ENCODE measurements at places on chromosomes 3 and 15.

DNA sequence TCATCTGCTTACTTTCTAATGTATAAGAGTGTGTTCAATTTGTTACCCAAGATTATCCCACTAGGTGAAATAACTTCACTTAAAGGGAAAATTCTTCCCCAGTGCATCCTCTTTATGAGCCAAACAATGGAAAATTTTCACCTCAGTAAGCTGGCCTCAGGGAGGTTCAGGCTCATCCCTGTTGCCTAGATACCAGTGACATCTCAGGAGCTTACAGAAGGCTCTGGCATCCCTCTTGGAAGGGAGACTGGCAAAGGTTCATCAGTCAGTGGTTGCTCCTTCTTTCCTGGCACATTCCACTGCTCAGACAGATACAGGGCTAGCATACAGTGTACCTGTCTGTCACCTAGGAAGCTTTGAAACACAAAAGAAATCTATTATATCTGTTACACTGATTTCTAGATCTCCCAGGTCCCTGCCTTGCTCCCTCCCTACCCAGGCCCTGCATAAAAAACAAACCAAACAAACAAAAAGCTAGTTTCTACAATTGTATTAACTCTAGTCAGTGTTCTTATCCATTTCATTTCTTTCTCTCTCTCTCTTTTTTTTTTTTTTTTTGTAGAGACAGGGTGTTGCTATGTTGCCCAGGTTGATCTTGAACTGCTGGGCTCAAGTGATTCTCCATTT lies 1.7 kb downstream of the IP6K2 start:
- no peak for DNase-seq

DNA sequence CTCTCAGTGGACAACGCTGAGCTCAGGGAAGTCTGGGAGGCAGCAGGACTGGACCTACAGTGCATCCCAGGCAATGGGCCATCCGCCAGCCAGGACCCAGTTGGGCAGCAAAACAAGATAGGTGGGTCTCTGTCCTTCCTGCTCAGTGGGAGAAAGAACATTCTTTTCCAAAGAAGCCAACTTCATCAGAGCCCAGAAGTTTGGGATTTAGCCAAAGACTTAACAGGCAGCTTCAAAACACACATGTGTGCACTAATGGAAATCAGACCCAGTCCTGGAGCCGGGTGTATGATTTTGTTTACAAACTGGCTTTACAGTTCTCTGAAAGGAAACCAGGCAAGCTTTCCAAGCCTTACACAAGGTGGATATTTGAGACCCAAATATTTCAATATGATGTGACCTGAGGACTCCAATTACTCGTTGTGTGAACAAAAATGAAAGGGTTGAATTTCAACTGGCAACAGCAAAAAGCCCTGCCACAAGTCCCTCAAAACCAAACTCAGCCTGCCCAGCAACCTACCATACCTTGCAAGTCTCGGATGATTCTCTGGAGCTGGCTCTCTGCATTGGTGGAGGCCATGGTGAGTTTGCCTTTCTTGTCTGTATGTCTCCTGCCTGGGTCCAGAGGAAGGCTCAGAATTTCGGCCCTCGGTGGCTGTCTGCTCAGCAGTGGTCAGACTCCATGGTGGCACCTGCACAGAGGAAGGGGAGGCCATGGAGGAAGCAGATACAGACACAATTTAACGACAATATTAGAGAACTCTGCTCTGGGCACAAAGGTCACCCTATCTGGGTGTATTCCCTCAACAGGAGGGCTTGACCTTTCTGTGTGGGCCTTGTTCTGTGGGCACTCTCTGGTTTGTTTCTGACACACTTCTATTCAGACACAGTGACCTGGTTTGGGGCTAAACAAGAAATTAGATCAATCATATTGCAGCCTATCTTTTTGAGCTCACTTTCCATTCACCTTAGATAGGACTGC lies 11.0 kb downstream of the FYCO1 start:
- no peak for DNase-seq

DNA sequence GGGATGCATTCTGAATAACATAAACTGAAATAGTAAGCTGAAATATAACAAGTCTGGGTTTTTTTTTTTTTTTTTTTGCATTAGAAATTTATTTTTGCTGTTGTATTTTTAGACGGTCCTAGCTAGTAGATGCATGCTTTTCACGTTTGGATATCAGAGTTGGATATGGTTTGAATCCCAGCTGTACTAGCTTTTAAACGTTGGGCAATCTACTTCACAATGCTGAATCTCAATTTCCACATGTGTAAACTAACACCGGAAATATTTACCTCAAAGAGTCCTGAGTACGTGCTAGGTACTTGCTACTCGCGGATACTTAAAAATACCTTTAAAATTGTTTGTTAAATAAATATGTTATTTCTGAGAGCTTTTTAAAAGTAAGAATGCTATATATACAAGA lies 139.8 kb downstream of the BBX start:
- no peak for DNase-seq

- DNase-seq = no peak
These were observed 631 bp downstream of the NKTR start for GRCh38 chr3:42600958-42601675.

DNA sequence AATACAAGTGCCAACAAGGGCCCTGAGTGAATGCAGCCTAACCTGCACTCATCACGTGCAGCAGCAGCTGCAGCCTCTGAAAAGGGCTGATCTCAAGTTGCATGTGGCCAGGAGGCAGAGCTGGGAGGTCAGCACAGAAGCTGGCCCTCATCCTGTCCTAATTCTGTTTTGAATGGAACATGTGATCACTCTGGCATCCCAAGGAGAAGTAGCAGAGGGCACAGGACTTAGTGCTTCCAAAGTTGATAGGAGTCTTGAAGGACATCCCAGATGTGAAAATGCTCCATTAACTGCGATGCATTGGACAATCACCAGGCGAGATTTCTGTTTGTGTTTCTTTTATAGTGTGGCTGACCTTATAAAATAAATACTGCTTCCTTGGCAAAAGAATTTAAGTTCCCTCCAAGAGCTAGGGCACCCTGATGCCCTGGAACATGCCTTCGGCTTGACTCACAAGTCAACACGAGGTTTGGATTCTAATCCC lies 31.6 kb upstream of the STAG1 start:
- DNase-seq = no peak

DNA sequence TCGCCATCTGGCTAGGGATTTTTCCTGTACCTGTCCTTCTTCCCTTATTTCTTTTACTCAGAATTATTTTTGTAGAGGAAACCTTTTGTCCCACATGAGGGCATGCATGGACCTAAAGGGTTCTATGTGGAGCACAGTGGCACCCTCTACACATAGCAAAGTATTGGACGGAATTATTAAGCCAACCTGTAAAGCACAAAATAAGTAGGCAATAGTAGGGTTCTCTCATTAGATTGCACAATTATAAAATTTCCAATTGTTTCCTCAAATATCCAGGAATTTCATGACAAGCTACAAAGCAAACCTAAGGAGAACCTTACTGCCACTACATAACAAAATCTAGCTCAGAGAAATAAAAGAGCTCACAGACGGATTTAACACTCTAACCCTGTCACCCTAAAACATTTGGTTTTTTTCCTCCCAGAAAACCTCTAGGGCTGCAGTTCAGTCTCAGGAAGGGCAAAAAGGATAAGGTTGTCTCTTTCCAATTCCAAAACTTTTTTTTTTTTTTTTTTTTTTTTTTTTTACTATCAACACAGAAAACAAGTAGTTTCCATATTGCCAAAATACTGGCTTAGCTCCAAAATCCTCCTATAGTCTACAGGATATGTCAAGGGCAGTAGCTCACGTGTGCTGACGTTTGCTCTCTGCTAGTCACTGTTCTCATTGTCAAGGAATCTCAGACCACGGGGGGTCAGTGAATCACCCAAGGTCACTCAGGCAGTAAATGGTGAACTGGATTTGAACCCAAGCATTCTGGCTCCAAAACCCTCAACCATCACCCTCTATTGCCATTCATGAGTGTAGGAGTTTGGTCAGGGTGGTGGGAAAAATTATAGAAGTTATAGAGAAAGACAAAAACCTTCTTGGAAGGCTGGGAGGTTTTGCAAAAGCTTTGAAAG lies 52.3 kb downstream of the NCEH1 start:
- no peak for DNase-seq

- no peak for DNase-seq
These were observed 157.9 kb upstream of the NUDT16 start for GRCh38 chr3:131223373-131224289.

- no peak for DNase-seq
These were observed 96.6 kb upstream of the CLSTN2 start for GRCh38 chr3:139838269-139838957.

DNA sequence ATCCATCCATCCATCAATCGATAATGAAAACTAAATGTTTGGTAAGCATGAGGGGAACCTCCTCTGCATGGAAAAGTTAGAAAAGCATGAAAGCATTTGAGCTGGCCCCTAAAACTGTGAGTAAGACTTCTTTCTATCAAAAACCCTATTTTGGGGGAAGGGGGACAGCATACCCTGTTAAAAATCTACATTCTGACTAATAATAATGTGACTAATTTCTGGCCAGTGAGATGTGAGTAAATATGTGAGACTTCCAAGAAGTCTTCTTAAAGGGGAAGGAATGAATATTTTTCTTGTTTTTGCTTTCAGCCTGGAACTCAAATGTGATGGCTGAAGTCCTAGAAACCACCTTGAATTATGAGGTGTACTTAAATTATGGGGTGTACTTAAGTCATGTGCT lies 54.9 kb downstream of the C3orf85 start:
- no peak for DNase-seq

DNA sequence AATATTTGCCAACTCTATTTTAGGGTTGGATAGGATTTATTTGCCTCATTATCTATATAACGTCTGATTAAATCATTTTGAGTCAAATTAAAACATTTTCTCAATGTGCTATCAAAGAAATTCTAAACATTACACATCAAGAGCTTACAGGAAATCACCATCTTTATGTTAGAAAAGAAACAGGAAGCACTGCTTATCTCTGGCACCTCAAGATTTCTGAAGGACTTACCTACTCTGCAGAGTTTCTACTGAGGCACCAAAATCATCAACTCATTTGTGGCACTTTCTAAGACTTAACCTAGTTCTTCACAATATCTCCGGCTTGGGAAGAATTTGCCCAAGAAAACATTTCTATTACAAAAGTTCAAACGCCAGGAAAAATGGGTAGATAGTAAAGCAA lies 181.3 kb upstream of the EOMES start:
- DNase-seq = no peak

- no peak for DNase-seq
These were observed 46.5 kb downstream of the RASGRP1 start for GRCh38 chr15:38518084-38518483.

GRCh38 chr3:111859974-111860859 lies 1.2 kb downstream of the PHLDB2 start:
- DNase-seq = peak; percentile 59

DNA sequence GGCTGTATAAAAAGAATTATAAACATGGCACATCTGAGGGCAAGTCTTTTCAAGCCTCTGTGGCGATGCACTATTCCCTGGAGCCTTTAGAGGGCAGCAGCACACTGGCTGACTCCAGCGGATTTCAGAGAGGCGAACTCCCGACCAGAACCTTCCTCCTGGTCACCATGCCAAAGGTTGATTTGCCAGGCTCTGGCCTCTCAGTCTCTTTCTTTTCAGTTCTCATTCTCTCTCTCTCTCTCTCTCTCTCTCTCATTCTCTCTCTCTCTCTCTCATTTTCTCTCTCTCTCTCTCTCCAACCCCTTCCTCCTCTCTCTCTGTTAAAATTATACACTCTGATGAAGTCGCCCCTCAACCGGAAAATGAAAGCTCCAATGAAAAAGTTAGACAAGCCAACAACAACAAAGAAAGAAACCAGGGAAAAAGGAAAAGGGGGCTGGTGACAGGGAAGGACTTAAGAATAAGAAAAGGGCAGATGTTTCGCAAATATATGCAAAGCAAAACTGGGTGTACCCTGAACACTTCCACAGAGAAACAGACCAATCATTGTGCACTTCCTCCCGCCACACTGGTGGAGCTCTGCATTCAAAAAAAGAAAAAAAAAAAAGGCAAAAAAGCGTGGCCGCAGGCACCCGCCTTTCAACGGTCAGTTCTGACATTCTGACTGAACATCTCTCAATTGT lies 90.2 kb downstream of the TIGIT start:
- DNase-seq = peak; percentile 61

DNA sequence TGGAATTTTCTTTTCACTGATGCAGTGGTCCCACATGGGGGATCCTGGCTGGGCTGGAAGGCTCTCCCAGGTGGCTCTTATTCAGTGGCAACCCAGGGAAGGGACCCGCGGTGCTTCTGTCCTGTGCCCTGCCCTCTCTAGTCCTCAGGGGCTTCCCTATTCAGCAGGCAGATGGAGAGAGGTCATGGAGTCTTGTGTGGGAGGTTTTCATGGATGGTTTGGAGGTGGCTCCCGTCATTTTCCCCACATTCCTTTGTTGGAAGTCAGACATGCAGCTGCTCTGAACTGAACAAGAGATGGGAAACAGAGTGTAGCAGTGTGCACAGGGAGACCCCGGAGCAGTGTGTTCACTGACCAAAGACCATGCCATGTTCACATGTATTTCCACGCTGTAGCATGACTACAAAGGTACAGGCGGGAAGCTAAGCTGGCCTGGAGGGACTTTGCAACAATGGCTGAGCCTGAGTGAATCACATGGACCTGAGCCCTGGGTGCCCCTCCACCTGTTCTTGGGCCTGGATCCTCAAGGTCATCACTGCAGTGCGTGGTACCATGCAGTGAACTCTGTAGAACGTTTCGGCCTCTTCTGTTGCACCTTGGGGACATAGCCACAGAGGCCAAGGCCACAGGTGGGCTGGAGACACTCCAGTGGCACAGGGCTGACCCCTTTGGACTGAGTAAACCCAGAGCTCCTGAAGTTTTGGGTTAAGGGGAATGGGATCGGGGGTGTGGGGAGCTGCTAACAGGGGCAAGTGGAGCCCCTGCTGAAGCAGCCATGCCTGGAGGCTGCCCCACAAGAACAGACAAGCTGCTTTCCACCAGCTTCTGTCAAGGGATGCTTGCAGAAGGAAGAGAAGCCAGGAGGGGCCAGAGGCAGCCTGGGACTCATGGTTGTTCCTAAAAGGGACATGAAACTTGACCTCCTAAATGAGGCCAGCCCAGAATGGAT lies 123.0 kb downstream of the ASB7 start:
- DNase-seq = no peak

DNA sequence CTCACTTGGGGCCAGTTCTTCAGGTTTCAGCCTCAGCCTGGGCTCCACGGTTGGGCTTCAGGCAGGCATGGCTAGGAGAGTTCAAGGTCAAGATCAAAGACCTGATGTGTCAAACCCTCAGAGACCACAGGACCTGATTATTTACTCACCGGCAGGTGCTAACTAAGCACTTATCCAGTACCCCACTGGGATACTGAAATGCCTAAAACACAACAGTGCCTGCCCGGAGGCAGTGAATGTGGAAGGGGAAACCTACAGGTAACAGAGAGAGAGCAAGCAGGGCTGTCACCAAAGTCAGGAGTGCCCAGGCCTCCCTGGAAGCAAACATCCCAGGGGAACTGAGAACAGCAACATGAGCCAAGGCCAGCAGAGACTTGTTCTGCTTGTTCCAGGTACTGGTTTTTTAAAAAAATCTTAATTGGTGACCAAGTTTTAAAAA lies 6.7 kb downstream of the IDH2 start:
- DNase-seq = no peak

GRCh38 chr3:81643721-81644120 lies 117.7 kb downstream of the GBE1 start:
- DNase-seq = no peak
